ENCODE measurements at places on chromosomes 7 and 10.

DNA sequence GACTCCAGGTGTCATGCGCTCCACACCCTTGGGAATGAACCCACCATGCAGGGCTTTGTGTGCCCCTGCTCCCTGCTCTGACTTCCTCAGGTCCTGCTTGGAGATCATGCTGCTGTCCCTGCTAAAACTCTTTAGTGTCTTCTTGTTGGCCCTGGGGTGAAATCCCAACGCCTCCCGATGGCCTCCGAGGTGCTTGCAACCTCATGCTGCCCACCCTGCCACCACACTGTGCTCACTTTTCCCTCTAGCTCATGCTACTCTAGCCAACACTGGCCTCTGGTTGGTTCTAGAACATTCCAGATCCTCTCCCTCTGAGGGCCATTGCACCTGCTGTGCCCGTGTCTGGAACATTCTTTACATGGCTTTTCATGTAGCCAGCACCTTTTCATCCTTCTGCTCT is 227.7 kb downstream of the ADAM12 start:
- DNase-seq: no peak

DNA sequence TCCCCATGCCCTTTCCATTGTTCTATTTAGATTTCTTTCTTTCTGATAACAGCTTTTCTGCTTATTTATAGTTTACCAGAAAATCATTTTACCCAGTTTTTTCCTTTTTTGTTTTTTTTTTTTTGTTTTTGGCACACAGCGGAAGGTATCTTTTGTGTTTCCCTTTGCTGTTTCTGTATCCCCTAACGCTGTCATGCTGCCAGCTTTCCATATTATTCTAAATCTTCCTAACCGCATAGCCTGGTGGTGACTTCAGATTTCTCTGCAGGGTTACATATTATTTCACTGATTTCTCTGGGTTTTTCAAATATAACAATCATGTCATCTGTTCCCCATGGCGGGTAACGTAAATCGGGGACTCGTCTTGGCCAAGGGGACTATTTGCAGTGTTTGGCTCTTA is 4.0 kb upstream of the SLC29A4 start:
- DNase-seq: no peak

GRCh38 chr7:55517191-55517633 is 55.1 kb downstream of the VOPP1 start:
- DNase-seq: no peak

- DNase-seq: no peak
Measured at GRCh38 chr7:3037259-3037658, 6.4 kb downstream of the CARD11 start.

- DNase-seq: no peak
Measured at GRCh38 chr7:103691291-103691690, 245.3 kb upstream of the SLC26A5 start.

GRCh38 chr7:111492234-111492633 is 70.1 kb downstream of the IMMP2L start:
- DNase-seq: no peak

GRCh38 chr7:38070718-38071117 is 107.3 kb upstream of the STARD3NL start:
- DNase-seq: no peak

GRCh38 chr10:126011995-126012394 is 115.6 kb downstream of the FANK1 start:
- no peak for DNase-seq

DNA sequence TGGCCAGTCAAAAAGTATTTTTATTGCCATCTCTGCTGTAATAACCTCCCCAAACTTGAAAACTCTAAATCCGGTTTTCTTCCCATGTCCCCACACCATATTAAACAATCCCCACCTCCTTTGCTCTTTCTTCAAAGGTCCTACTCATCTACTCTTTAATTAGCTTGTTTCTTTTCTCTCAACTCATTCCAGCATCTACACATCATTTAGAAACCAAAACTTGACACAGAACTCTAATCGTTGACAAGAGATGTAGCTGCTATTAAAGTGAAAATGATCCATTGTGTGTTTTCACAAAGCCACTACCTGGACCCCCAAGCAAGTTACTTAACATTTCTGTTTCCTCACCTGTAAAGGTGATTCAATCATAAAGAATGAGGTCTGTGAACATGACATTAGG is 436.3 kb upstream of the NPVF start:
- DNase-seq: no peak

GRCh38 chr7:134048166-134048565 is 79.0 kb upstream of the LRGUK start:
- DNase-seq: no peak

- DNase-seq: no peak
Measured at GRCh38 chr10:104128214-104128613, 6.2 kb downstream of the SFR1 start.

- DNase-seq: no peak
Measured at GRCh38 chr7:129980667-129981066, 27.9 kb upstream of the UBE2H start.

Data from stimulated activated CD4-positive, alpha-beta T cell treated with anti-CD3 and anti-CD28 coated beads, Interleukin-12 subunit alpha, Interleukin-12 subunit beta, amount 100 ng/mL, for 24 hours (primary cell).